ENCODE measurements at places on chromosomes 12 and 14.

DNA sequence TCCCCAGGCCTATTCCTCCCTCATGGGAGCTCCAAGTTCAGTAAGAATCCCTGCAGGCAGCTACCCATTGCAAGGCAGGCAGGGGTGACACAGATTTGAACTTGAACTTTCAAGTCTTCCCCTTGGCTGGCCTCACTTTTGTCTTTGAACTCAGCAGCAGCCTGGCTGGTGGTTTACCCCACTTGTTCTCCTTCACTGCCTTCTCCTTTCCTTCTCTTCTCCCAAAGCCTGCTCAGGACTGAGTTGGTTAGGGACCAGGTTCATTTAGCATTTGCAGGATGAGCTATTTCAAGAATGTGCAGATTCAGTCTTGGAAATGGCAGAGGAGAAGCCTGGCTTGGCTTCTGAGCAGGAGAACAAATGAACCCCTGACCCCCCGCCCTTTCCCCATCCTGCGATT, 67.7 kb upstream of the TBX3 start:
- DNase-seq = no peak

DNA sequence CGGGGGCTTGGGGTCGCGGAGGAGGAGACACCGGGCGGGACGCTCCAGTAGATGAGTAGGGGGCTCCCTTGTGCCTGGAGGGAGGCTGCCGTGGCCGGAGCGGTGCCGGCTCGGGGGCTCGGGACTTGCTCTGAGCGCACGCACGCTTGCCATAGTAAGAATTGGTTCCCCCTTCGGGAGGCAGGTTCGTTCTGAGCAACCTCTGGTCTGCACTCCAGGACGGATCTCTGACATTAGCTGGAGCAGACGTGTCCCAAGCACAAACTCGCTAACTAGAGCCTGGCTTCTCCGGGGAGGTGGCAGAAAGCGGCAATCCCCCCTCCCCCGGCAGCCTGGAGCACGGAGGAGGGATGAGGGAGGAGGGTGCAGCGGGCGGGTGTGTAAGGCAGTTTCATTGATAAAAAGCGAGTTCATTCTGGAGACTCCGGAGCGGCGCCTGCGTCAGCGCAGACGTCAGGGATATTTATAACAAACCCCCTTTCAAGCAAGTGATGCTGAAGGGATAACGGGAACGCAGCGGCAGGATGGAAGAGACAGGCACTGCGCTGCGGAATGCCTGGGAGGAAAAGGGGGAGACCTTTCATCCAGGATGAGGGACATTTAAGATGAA, 630 bp downstream of the FOS start:
- DNase-seq = peak; percentile 51

- no peak for DNase-seq
Measured at GRCh38 chr14:63428486-63428885, 109.8 kb upstream of the GPHB5 start.

DNA sequence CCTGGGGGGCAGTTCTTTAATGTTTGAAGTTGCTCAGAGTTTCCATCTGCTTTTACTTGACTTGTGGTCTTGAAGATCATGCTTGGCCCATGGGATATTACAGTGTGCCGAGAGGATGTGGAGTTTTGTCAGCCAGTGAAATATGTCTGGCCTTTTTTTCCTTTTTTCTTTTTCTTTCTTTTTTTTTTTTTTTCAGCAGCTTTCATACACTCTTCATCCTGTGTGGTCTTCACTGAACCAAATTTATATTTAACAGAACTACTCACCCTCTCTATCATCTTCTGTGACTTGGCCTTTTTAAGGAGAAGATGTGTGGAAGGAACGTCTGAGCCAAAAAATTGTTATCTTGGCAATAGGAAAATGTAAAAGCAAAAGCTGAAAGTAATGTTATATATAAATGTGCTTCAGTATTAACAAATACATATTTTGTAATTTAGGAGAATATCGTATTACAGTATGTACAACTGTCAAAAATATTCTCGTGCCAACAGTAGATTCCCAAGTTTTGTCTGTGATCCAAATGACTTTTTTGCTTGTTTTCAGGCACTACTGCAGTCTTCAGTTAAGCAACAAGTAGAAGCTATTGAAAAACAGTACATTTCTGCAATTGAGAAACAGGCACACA, 200.6 kb downstream of the CCDC91 start:
- no peak for DNase-seq

- no peak for DNase-seq
Measured at GRCh38 chr12:332581-333205, 56.4 kb downstream of the KDM5A start.

DNA sequence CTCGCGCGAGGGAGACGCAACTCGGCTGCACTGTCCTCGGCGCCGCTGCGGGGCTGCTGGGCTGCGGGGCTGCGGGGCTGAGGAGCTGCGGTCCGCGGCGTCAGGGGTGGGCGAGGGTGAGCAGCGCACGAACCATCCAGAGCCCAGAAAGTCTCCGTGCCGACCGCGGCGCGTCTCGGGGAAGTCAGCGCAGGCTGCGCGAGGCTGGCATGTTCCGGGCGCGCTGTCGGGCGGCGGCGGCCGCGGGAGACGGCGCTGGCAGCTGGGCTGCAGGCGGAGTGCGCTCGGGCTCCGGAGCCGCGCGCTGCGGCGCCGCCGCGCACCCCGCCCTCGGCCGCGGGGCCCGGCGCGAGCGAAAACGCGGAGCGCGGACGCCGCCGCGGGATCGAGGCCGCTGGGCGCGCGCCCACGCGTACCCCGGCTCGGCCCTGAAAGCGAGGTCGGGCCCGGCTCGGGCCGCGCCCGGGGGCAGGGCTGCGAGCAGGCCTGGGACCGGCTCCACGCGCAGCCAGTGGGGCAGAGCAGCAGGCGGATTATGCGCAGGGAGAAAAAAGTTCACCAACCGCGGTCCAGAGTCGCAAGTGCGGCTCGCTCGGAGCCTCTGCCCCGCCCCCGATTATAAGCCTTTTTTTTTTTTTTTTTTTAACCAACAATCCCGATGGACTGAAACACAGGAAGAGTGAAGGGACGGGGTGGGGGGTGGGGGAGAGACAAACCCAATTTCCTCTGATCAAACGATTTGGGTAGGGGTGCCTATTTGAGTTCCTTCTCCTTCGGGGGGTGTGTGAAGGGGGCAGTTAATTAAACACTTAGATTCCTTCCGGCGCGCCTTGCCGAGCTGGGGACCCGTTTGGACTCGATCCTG, at the start of gene PRICKLE1:
TSS of gene PRICKLE1 (minus strand) at position 282 of the 865 bp plus-strand sequence. CDS start 117,230 bp downstream, outside the sequence.
- peak; percentile 48 for DNase-seq

DNA sequence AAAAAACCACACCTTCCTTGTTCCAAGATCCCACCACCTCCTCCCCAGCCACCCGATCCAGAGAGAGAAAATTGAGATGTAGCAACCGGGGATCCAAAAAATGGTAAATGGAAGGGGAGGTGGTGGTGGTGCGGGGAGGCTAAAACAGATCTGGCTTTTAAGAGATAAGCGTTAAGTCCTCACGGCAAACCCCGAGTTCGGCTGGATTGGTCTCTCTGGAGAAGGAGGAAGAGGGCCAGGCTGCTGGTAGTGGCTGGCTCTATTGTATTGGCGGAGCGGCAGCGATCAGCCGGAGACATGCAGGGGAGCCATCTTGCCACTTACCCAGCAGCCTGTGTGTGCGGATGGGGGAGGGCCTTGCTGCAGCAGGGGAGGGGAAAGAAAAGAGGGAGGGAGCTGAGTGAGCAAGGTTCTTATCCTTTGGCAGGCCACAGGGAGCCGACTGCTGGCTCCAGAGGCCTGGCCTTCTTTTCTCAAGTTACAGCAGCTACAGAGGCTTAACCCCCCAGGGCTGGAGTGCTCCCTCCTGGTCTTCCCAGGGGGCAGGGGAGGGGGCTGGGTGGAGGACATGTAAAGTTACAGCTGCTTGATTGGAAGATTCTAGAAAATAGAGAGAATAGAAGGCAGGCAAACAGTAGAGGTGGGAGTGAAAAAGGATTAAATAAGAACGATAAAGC, 14.1 kb upstream of the CDH24 start:
- DNase-seq = peak; percentile 80

Data from Calu3 (cell line).